NCI-H187 (cell line): ENCODE measurements at places on chromosomes 1 and 21.

DNA sequence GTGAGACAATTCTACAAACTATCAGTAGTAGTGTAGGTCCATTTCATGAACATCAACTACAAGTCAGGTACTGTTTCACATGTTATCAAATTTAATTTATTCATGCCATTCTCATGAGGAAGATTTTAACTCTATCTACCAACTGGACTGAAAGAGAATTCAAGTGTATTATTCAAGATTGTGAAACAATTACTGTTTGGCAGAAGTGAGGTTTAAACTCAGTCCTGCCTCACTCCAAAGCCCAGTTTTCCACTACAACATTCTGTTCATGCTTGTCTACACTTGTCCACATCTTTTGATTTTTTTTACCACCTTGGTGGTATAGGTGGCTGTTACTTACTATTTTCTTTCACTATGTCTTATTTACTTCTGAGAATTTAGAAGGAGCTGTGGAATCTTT lies 272.9 kb downstream of the TGFB2 start:
- no peak for DNase-seq

DNA sequence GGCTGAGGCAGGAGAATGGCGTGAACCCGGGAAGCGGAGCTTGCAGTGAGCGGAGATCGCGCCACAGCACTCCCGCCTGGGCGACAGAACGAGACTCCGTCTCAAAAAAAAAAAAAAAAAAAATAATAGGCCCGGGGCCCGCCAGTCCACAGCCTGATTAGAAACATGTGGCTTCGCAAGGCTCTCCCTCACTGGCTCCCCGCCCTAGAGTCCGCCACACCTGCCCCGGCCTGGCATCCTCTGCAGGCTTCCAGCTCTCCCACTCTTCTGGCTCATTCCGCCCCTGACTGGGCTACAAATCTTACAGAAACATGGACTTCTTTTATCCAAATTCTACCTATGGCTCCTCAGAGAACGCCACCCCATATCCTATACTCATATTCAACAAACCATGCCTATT lies 32.4 kb downstream of the PGBD5 start:
- no peak for DNase-seq

- no peak for DNase-seq
These were observed 6.6 kb downstream of the RSPO1 start for GRCh38 chr1:37628026-37628556.

DNA sequence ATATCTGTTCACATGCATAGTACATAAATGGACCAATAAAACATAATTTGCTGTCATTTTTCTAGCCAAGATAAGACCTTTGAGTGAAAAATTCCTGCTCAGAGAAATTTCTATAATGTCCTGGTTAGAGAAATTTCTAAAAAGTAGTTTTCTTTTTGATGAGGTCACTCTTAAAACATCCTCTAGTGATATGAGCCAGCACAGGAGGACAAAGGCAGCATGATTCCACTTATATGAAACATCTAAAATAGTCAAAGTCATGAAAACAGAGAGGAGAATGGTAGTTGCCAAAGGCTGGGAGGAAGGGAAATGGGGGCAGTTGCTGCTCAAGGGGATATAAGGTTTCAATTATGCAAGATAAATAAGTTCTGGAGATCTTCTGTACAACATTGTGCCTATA lies 239.4 kb downstream of the BACH1 start:
- DNase-seq: no peak

GRCh38 chr1:94332516-94332915 lies 85.7 kb upstream of the ABCD3 start:
- no peak for DNase-seq

- DNase-seq: peak; percentile 84
These were observed at the start of gene ATP13A2 for GRCh38 chr1:17011439-17012307. Gene ATP13A2 (minus strand): TSS chr1:17011928. CDS start chr1:17011738, 190 bp downstream.
